ENCODE measurements at places on chromosomes 2 and 18.

DNA sequence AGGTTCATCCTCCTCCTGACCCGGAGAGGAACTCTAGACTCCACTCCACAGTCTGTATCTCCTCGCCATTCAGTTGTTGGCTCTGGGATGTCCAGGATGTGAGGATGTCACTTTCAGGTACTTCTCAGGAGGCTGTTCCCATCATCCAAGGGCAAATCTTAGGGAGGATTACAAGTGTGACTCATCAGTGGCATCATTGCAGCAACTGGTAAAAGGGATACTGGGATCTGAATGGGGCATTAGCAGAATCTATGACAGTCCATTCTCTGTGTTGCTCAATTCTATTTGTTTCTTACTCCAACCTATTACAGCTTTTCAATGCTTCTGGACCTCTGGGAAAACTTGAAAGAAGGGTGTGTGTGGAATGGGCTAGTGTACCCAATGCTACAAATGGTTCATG lies 81.5 kb upstream of the FN1 start:
- no peak for DNase-seq

DNA sequence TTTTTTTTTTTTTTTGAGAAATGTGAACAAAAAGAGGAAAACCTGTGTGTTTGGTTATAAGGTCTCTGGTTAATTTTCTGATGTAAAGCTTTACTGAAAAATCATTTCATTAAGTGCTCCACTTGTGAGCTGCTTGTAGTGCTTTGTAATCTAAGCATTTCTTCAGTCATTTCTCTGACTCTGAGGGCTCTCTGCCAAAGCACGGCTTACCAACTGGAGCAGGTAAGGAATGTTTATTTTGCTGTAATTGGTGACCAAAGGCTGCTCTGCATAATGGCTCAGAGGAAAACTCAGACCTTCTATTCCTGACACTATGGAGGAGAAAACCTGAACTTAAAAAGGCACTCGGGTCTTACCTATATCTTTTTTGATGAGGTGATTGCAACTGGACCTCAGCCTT lies 848.8 kb downstream of the MBD2 start:
- no peak for DNase-seq

DNA sequence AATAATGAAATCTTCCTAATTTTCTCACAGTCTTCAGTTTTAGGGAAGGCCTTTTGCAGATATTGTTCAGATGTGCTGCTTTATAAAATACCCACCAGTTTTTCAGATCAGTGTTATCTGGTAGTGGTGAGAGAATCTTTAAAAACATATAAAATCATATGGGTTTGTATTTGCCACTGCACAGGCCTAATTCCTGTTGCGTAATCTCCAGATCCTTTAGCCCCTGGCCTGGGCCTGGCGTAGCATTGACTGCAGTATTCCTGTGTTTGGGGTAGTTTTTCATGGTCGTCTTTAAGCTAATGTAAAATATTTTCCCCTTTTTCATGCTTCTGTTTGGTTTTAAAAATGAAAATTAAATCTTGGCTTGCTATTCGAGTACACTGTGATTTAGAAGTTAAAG lies 43.2 kb downstream of the TSHZ1 start:
- DNase-seq = no peak

- DNase-seq = no peak
Measured at GRCh38 chr18:42268798-42269197, 313.8 kb downstream of the PIK3C3 start.

- peak; percentile 11 for DNase-seq
Measured at GRCh38 chr2:174486563-174487107, at the start of gene GPR155. Gene GPR155 (minus strand): TSS chr2:174487029. CDS start chr2:174481956, 5,073 bp downstream.

DNA sequence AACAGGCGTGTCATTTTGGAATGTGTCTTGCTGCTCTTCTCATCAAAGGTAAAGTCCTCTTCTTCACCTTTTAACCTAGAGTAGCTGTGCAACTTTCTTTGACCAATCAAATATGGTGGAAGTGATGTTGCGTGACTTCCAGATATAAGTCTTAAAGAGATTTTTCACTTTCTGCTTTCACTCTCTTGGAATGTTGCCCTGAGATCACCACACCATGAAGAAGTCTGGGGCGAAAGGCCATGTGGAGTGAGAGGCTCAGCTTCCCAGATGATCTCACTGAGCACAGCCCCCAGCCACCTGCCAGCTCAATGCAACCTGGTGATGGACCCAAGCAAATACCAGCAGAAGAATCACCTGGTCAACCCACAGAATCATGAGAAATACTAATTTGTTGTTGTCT lies 7.1 kb upstream of the GALNT3 start:
- no peak for DNase-seq

DNA sequence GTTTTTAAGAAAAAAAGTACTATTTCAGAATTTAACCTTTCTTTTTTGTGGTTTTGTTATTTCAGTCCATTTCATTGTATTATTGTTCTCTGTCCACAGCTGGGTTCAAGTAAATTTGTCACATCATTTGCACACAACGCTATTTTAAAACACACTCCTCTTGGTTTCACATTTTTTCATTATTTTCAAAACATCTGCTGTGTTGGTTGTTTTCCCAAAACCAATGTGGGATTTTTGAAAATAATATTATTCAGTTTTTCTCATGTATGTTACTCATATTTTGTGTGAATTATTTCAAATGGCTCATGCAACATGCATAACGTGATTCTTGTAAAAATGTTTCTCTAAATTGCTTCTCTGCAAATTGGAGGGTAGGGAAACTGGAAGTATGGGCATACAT lies 589.2 kb downstream of the METTL4 start:
- DNase-seq = no peak

DNA sequence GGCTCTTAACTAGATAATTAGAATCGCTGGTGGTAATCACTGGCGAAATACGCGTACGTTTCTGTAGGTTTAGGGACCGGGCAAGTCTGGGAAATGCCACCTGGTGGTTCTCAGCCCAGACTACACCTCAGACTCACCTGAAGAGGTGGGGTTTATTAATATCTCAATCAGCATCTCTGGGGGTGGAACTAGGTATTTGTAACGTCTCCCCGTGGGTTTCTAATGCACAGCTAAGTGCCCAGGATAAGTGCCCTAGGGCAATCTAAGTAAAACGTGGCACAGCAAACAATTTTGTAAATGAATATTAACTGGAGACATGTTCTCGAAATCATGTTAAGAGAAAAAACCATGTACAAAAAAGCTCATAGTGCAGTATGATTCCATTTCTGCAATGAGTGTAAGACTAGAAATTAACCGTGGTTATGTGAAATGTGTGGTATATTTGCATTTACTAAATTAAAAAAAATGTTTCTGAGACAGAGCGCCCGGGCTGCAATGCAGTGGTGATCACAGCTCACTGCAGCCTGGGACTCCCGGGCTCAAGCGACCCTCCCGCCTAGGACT lies 760 bp upstream of the CNOT11 start:
- no peak for DNase-seq

GRCh38 chr18:36284671-36285295 lies 12.7 kb upstream of the FHOD3 start:
- peak; percentile 72 for DNase-seq

- DNase-seq = peak; percentile 32
Measured at GRCh38 chr18:8982416-8983183, 119.9 kb upstream of the NDUFV2 start.

GRCh38 chr18:73980289-73980979 lies 167.2 kb downstream of the FBXO15 start:
- peak; percentile 16 for DNase-seq

DNA sequence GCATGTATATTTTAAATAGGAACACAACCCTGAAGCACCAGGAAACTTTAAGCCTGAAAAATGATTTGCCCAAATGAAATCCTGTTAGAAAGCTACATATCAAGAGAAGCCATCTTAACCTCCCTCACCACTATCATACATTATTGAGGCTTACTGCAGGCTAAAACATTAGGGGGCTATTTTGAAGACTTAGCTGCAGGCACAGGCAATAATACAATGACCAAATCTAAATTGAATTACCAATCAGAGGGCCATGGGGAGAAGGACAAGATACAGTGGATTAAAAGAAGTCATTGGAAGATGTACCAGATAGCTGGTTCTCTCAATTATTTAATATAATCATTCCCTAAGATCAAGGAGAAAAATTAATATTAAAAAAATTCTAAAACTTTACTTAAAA lies 73.7 kb downstream of the THADA start:
- no peak for DNase-seq

DNA sequence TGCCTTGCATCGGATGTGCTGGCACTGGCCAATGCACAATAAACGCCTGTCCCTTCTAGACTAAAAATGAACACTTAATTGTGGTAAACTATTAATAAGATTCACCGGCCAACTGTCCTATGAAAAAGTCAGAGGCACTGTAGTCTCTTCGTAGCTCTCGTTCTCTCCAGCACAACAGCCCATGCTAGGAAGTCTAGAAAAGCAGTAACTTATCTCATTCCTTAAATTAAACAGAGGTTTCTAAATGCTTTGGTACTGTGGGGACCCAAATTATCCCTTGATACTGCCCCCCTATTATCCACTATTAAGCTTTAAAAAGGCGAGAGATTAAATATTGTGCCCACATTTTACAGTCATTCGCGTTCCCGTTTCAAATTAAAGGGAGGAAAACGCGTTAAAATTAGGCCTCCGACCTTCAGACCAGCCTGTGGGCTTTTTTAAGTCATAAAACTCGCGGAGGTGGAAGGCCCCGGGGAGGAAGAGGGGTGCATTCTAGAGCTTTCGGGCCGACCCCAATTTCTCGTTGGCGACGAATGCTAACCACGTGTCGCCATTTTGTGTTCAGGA lies 1.5 kb upstream of the PCBP1 start:
- DNase-seq = no peak

DNA sequence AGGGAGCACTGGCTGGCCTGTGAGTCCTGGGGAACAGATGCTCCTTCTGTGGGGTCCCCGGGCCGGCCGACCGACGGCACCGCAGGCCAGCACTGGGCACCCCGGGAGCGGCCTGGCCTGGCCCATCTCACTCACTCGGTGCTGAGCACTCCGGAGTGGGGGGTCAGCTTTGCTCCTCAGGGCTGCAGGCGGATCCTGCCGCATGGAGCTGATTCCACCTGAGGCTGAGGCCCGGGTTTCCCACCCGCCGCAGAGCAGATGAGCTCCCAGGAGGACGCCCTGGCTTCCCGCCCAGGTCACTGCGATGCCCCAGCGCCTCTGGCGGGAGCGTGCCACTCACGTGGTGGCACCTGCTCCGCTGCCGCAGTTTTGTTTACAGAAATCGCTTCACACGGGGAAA lies 418.6 kb downstream of the GALR1 start:
- no peak for DNase-seq

DNA sequence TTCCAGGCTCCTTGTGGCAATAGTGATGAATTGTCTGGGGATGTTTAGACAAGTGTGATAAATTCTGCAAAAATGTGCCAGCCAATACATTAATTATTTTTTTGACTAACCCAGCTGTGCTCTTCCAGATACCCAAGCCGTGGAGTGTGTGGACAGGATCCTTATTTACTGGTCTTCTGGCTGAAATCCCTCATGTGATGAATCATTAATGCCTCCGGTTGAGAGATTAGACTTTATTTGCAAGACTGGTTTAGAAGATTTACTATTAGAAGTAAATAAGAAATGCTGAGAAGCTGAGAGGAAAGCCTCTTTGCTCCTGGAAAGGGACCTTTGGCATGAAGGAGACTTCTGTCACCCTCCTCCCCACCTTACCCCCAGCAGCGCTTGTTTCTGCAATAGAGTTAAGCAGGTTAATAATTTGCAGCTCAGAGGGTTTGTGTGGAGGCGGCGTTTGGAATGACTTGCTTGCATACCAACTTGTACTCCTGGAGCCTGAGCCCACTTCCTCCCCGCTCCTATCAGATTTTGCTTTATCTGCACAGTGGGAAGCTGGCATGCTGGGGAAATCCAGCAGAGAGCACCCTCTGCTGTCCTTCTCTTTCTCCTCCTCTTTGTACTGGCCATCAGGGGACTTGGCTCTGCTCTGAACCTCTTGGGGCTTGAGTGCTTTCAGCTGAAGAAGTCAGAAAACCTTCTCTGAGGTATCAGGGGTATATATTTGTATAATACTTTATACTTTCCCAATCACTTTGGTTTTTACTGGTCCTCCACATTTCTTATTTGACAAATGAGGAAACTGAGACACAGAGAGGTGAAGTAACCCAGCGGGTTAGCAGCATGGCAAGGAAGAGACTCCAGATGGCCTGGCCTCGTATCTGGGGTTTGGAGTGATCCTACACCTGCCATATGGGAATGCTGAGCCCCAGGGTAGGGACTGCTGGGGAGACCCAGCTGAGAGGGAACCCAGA lies 16.3 kb downstream of the SLC3A1 start:
- DNase-seq = no peak

DNA sequence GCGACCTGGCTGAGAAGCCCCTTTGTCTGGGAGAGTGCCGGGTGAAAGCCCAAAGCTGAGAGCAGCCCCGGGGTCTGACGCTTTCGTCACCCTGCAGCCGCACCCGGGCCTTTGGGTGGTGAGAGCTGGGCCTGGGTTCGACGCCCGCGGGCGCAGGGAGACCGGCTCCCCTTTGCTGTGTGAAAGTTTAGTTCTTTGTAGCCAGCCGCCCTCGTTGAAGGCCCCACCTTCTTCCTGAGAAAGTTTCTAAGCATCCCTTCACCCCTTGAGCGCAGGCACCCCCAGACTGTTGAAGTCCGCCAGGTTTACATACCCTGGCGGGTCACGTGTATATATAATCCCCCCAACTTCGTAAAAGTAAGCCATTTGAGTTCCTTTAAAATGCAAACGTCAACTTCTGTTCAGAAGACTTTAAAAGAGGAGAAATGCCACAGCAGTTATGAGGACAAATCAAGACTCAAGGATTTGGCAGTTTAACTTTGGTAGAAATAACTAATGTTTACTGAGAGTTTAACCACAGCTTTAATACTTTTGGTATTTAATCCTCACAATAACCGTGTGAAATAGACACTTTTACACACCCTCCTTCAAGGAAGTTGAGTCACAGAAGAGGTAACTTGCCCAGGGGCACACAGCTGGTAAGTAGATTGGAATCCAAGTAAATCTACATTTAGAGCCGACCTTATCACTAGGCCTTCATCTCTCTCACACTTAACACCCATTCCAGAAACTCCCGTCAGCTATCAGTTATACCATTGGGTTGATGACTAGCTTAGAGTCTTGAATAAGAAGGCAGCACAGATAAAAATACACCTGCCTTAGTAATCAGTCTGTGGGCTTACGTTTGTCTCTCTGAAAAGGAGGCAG lies 1.1 kb upstream of the MBOAT2 start:
- DNase-seq = no peak

DNA sequence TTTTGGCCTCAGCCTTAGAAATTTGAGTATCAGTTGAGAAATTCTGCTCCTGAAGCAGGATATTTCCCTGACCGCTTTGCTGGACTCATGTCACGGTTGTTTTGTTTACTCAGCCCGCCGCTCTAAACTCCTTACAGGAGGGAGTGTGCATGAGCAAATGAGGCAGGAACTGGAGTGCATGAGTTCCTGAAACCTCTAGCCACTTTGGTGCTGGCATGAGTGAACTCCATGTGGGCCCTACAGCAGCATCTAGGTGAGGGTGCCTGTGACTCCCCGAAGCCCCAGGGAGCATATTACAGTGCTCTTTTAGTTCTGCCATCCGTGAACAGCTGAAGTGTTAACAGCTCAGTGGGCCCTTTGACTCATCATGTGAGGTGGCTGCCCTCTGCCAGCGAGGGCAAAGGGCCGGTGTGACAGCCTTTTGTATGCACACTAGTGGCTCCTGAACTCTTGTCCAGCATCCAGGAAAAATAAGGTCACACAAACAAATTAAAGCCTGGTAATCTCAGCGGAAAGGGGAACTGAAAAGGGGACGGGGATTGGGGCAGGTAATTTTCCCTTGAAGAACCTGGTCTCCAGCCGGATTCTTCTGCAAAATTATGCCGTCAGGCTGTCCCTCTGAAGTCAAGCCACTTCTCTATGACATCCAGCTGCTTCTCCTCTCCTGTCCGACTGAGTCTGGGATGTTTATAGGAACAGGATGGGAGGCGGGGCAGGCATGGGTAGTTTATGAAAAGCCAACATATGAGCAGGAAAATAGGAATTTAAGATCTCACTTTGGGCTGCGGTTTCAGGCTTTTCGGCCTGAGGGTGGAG lies 1668.7 kb downstream of the SUCLG1 start:
- DNase-seq = no peak

All from kidney capillary endothelial cell (primary cell).